CD4-positive, alpha-beta T cell treated with Interleukin-12 subunit alpha and Interleukin-12 subunit beta, for 1 hour (primary cell): ENCODE measurements at places on chromosomes 1 and 21.

DNA sequence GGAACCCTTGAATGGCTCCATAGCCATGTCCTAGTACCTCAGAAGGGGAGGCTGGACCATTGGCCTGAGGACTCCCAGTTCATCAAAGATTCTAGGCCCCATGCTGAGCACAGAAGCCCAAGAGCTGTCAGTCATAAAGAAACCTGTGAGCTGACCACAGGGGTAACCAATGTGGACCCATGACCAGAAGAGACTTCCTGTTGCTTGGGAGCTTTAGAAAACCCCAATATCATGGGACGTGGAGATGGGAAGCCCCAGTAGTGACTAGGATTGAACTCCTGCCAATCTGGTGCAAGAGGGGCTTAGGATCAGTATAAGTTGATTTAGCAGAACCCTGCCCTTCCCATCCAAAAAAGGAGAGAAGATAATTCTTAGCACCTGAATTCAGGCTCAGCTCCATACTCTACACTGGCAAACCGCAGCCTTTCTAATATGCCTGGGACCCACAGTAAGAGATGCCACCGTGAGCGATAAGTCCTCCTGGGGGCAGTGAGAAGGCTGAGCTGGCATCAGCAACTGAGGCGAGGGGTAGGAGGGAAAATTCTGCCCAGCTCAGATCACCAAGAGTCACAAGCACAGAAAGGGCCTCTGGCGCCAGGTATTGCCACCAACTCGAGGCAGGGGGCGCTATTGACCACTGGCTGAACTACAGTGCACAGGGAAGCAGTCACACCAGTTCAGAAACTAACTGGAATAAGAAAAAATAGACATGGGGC, 108.9 kb downstream of the CAPN8 start:
- no peak for DNase-seq

- no peak for DNase-seq
Observed at GRCh38 chr1:21546122-21546825, 37.1 kb downstream of the ALPL start.

- DNase-seq, result no peak
Observed at GRCh38 chr1:228988664-228989063, 253.4 kb downstream of the RHOU start.

DNA sequence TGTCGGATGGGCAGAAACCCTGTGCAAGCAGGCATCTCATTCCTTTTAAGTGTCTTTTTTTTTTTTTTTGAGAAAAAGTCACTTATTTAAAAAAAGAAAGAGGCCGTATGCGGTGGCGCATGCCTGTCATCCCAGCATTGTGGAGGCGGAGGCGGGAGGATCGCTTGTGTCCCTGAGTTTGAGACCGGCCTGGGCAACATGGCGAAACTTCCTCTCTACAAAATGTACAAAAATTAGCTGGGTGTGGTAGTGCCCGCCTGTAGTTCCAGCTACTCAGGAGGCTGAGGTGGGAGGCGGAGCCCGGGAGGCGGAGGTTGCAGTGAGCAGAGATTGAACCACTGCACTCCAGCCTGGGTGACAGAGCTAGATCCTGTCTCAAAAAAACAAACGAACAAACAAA, 1.7 kb downstream of the GPR137B start:
- no peak for DNase-seq

DNA sequence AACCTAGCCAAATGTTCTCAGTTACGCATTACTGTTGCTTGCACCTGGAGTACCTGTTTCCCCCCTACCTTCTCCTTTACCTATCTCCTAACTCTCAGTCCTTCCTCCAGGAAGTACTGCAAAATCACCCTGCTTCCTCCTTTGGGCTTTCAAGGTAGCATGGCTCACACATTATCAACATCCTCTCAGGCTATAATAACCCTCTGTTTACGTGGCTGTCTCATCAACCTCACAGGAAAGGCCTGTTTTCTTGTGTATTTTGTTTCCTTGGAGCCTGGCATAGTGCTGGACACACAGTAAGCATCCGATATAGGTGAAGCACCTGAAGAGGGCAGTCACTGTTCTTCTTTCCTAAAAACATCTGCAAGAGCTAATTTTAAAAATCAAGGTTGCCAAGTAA, 32.7 kb upstream of the ANGPTL7 start:
- DNase-seq, result no peak

GRCh38 chr21:34072145-34073031, 990 bp upstream of the MRPS6 start:
- DNase-seq, result no peak

DNA sequence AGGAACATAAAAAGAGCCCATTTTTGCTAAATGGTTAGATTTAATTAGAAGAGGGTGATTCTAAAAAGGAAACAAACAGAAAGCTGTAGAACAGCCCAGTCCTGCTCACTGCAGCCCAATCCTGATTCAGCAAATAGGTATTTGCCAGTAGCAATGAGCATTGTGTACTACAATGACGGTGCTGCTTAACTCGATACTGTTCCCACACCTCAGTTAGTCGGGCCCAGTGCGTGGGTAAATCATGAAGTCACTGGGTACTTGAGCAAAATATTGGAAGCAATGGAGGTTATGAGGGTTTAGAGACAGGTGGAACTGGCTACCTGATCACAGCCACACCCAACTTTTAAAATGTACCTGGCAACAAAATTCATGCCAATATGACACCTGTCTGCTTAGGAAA, 101.5 kb upstream of the ADGRL2 start:
- DNase-seq, result no peak

DNA sequence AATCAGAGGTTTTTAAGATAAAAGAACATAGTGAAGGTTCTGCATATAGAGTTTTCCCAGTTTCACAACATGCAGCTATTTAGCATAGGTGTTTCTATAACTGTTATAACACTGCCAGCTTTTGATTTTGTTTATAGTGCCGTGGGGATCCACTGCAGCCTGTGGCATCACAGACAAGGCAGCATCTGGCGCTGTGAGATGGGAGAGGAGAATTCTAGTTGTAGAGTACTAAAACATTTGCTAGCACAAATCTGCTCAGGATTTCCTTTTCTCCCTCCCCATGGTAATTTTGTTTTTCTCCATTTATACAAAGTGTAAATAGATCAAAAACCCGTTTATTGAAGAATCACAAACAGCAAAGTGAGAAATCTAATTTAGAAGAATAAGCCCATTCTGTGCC, 482.8 kb upstream of the NCAM2 start:
- DNase-seq, result no peak

DNA sequence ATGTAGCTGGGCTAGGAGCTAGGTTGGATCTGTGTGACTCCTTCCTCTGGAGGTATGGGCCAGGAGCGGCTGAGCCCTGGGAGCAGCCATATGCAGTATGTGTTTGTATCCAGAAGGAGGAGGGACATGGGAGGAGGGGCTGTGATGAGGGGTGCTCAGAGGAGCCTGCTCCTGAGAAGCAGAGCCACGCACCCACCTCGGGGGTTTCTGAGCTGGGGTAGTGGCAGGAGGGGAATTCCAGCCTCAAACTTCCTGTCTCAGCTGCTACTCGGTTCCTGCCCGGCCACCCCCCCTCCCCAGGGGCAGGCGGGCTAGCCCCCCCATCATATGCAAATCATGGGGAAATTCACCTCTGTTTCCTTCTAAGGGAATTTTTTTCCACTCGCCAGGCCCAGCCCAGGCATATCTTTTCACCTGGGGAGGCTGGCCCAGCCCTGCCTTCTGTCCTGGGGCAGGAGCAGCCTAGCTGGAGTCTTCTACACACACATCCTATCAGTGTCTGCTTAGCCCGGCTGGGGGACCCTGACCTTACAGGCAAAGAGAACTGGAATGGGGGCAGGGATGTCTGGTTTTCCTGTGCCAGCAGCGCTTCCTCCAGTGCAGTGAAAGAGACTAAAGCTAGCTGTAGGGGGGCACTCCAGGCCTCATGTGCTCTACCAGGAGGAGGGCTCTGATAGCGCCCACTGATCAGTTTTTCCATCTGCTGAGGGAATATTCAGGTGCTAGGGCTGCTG, 3.0 kb downstream of the ZC3H12A start:
- DNase-seq, result peak; percentile 93

DNA sequence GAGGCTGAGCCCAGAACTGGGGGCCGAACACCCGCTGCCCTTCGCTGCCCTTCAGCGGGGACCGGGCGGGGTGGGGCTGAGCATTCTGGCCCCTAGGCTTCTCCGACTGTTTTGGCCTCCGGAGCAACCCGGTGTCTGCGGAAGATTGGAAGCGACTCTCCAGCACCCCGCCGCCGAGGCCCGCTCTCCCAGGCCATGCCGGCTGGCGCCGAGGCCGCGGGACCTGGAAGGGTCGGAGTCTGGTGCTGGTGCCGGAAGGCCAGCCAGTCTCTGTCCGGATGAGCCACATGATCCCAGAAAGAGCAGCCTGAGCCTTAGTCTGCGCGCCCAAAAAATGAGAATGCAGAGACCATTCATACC, 272.0 kb downstream of the FOXD2 start:
- DNase-seq, result no peak

DNA sequence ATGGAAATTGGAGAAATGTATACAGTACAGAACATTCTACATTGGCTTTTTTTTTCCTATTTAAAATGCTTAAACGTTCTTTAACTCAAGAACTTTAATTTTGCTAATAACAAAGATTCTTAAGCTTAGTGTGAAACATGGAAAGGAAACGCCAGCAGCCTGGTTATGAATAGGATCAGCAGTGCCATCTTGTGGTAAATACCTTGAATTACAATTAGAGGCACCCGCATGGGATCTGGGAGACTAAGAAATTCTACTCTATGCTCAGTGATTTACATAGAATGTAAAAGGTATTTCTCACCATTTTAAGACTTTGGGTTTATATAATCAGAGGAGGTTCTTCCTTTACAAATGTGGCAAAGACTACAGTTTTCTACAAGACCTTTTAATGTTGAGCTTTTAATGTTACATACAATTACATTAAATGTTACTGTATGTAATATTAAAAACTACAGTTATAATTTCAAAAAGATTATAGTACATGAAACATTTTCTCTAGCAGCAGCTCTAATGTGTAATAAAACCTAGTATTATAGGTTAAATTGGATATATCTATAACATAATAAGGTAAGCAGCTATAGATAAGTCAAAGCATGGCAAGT, 32.1 kb upstream of the APOBEC4 start:
- peak; percentile 60 for DNase-seq

DNA sequence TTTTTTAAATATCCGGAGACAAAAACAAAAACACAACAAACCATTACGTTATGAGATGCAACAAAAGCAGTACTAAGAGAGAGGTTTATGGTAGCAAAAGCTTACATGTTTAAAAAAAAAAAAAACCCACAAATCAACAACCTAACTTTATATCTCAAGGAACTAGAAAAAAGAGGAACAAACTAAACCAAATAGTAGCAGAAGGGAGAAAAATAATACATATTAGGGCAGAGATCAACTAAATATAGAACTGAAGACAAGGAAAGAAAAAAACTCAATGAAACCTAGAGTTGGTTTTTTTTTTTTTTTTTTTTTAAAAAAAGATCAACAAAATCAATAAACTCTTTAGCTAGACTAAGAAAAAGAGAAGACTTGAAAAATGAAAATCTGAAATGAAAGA, 34.9 kb downstream of the ZNF644 start:
- DNase-seq, result no peak

GRCh38 chr1:214435867-214436266, 115.5 kb downstream of the PTPN14 start:
- no peak for DNase-seq

- no peak for DNase-seq
Observed at GRCh38 chr21:45601551-45601950, 42.0 kb upstream of the PCBP3 start.

DNA sequence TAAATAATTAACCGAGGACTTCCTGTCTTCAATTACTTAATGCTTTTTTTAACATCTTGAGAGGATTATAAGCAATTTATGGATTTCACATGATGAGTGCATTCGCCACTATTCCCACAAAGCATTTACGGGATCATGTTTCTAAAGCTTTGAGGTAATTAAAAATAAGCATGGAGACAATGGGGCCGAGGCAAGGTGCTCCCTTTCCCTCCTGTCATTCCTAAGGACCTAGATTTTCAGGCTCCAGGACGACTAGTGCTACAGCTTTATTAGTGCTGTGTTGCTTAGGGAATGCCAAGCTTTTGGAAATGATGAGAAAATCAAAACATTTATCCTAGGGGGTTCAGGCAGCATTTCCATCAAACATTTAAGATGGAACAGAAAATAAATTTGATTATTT, 209.2 kb downstream of the KCTD3 start:
- DNase-seq, result no peak

DNA sequence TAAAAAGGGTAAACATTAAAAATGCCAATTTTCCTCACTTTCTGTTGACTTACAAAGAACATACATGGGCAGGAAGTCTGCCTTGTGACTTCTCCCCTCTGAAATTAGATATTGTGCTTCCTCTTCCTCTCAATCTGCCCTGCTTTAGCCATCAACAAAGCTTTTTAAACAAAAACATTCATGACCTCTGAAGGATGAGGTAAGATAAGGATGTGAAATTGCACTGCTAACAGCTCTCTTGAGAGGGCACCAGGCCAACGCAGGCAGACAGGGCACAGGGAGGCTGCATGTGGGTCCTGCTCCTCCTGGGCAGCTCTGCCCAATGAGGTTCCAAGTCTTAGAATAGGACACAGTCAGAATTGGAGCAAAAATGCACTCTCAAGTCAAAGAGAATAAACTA, 62.1 kb downstream of the DEGS1 start:
- DNase-seq, result peak; percentile 18
